Fibroblast of villous mesenchyme (primary cell): ENCODE measurements at places on chromosomes 7 and 10. TPM values are rescaled to one million over a fixed set of nuclear protein-coding genes. Genes with fewer than 3 reads are reported as not detected.

Gene ADK
- 41.6 and 57.9 TPM in 2 replicates for total RNA-seq

Gene LIPJ
- total RNA-seq, result under 0.01 TPM in 1 of 2 replicates, not detected in the other

Gene PAPOLB
- total RNA-seq, result under 0.01 TPM in 1 of 2 replicates, not detected in the other

Gene AKR1C8
- not detected in 2 replicates for total RNA-seq

Gene TMEM176A
- total RNA-seq, result under 0.01 TPM in 1 of 2 replicates, not detected in the other

Gene KCNH2
- 0.64 and 2.6 TPM in 2 replicates for total RNA-seq

Gene SRGN
- total RNA-seq, result 112 and 221 TPM in 2 replicates

Gene ZNF804B
- total RNA-seq, result under 0.01 TPM in 1 of 2 replicates, not detected in the other

Gene MMD2
- not detected in 2 replicates for total RNA-seq

Gene TRIM73
- total RNA-seq, result 0.64 and 0.86 TPM in 2 replicates

Gene CHRM2
- total RNA-seq, result 28.9 and 74.4 TPM in 2 replicates
